ENCODE measurements at places on chromosomes 5 and 9. TPM values are rescaled to one million over a fixed set of nuclear protein-coding genes. Genes with fewer than 3 reads are reported as not detected.

DNA sequence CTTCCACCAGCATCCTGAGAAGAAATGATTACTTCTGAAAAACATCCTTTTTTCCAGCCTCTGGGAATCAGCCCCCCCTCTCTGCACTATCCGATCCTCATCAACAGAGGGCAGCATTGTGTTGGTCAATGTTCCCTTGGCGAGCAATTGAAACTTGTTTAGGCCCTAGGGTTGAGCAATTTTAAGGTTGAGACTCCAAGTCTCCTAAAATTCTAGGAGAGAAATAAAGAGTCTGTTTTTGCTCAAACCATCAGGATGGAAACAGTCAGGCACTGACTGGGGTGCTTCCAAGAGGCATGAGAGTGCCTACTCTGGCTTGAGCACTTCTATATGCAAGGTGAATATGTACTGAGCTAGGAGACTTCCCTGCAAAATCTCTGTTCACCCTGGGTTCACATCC is 12.4 kb upstream of the CYFIP2 start:
- no peak for DNase-seq

- no peak for DNase-seq
Observed at GRCh38 chr9:5688109-5688508, 59.2 kb downstream of the RIC1 start.

- DNase-seq: no peak
Observed at GRCh38 chr9:78439866-78440830, 143.2 kb downstream of the PSAT1 start.

- DNase-seq: no peak
Observed at GRCh38 chr5:79081779-79082178, 12.2 kb downstream of the BHMT2 start.

GRCh38 chr5:143207563-143208364 is 195.7 kb downstream of the NR3C1 start:
- no peak for DNase-seq

DNA sequence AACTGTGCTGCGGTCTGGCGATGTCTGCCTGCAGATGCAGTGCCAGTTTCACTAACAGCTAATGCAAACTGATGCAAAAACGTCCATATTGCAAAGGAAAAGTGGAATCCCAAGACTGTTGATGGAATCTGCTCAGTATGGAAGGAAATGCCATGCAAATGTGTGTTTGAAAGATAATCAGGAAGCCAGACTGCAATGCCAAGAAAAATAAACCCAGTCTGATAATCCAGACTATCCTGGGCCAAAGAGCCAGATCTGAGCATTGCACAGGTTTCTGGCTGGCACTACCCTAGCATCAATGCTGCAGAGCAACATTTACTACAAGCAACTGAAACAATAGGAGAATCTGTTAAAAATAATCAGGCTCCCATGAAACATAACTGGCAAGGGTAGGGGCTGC is 130.3 kb downstream of the FSTL4 start:
- no peak for DNase-seq

DNA sequence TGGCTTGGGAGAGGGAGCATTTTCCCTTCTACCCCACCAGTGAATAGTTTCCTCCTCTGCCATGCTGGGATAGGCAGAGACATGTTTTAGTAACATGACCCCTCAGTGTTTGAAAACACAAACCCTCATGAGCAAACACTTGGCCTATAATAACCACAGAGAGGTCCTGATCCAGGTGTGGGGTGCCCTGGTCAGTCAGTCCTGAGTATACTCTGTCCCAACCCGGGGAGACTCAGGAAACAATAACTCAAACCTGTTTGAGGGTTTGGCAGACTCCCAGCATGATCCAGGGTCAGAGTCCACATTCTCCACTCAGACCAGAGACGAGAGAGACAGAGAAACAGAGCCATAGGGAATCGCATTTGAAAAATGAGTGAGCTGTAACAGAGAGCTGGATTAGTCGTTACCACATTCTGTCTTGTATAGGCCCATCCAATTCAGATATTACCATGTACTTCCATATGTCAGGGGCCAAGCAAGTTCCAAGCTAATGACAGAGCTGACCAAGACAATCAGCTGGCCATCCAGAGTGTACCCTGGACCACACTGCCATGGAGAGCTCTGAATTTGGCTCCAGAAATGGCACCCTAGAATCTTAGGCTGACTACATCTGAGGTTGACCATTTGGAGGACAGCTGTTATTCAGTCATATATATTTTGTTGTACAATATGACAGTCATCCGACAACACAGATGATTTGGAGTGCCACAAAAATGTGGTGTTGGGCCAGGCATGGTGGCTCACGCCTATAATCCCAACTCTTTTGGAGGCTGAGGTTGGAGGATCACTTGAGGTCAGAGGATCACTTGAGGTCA is 4.2 kb upstream of the CA9 start:
- no peak for DNase-seq

DNA sequence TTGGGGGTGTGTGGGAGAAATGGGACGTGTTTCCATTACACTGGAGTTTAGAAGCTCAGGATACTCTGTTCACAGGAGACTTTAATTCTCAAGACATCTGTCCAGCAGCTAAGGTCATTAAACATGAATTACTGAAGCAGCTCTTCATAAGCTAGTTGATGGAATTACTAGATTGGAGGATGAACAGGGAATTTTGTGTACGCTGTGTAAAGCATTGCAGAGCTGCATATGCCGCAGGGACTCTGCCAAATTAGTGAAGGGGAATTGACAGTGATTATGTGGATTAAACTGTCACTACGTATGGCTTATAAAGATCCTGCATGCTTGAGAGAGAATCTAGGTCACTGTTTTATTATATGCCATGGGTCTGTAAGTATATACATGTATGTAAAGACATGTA is 177.5 kb upstream of the TBC1D2 start:
- DNase-seq: no peak

GRCh38 chr5:83245037-83245436 is 167.7 kb downstream of the XRCC4 start:
- DNase-seq: no peak

- no peak for DNase-seq
Observed at GRCh38 chr9:92727716-92728700, 36.6 kb downstream of the BICD2 start.

DNA sequence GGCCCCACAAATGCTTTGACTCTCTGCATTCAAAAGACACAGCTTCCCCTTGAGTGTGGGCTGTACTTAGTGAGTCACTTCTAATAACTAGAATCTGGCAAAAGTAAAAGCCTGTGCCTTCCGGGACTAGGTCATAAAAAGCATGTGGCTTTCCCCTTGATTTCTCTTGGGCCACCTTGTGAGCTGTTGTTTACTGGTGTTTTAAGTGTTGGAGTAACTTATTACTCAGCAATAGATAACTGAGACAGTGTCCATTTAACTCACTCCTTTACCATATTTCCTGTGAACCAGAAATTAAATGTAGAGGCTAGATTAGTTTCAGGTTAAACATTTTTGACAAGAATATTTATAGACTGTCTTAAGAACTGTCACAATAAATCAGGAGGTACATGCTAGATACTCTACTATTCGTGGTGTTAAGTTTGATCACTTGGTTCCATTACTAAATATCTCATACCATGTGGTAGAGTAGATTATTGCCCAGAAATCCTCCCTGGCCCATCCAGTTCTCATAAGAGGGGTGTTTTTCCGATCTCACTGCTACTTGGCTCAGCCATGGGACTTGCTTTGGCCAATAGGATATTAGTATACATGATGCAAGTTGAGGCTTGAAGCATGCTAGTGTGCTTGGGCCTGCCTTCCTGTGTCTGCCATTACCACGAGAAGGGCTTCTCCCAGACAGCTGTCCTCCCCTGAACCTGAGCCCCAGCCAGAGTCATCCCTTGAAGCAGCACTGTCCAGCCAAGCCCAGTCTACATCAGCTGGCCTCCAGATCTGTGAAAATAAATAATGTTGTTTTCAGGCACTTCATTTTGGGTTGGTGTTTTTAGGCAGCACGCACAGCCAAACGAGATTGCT is 10.4 kb upstream of the CMBL start:
- no peak for DNase-seq

DNA sequence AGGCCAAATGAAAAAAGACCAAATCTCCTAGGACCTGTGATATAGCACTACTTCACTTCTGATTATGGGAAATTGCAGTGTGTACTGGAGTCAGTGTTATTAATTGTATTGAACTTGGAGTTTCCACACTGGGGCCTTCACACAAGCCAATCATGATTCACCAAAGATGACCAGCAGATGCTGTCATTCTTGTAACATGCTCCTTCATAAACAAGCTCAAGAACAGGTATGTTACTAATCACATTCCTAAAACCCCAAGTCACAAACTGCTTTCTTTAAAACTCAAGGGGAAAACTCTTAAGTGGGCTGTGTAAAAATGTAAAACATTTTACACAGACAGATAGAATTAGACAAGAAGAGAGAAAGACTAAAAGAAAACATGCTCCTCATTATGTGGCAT is 5.6 kb downstream of the KLHL3 start:
- DNase-seq: no peak

The QRFP gene
- not detected for total RNA-seq

The DRD1 gene
- 2.9 TPM for total RNA-seq
